ENCODE measurements at places on chromosomes 5 and 9.

- DNase-seq = no peak
These were observed 1.9 kb downstream of the CEL start for GRCh38 chr9:133063500-133064231.

GRCh38 chr5:148070621-148071020, 6.8 kb downstream of the SPINK5 start:
- DNase-seq = no peak

- no peak for DNase-seq
These were observed 37.5 kb downstream of the ZNF618 start for GRCh38 chr9:113913426-113914195.

GRCh38 chr5:6728011-6728794, 15.0 kb downstream of the TENT4A start:
- no peak for DNase-seq

DNA sequence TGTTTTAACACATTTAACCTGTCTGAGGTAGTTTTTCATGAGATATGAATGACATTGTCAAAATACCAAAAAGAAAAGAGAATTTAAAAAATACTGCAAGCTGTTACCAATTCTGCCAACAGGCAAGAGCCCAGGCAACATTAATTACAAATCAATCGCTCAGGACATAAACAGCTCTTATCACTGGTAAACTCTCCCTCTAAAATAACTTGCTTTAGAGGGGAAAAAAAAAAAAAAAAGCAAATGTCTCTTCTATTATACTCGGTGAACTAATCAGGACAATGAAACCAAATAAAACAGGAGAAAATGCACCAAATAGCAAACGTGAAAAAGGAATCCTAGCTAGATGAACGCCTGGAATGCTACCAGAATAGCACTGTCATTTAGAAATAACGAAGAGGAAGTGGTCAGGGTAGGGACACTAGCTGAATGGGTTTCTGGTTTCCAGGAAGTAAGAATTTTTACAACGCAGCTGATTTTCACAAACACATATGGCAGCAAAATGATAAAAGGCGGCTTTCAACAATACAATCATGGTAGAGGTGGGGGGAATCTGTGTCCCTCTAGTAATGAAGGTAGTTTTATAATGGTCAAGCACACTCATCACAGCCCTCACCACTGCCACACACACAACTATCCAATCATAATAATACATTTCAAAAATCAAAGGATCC, 94.9 kb downstream of the DENND1A start:
- no peak for DNase-seq

DNA sequence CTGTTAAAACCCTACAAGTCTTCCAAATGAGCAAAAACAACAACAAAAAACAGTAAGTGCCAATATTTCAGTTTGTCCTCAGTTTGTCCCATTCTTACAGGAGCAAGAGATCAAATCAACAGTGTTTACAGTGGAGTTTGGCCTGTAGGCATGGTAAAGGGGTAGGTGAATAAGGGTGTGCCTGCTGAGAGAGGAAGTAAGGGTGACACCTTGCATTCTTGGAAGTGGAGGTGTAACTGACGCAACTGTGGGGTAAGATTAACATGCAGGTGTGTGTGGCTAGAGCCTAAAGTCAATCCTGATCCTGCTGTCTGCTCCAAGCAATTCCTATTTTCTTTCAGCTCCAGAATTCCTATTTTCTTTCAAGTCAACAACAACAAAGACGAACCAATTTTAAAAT, 43.4 kb downstream of the PFDN1 start:
- DNase-seq = no peak

DNA sequence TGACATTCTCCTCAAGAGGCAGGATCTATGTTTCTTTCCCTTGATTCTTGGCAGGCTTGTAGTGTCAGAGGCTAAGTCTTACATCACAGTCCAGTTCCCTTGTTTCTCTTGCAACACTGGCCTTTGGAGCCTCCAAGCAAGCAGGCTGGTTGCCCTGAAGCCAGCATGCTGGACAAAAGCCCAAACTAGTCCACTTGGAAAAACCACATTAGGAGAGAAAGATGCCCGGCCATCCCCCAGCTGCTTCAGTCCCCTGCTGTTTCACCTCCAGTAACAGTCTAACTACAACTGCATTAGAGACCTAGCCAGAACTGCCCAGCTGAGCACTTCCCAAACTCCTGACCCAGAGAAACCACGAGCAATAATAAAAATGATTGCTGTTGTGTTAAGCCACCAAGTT, 87.6 kb downstream of the ADAMTS6 start:
- DNase-seq = no peak

- DNase-seq = no peak
These were observed 184.8 kb upstream of the CD180 start for GRCh38 chr5:67381236-67381880.

GRCh38 chr5:133612249-133612860, at the start of gene FSTL4:
Gene FSTL4 (minus strand): TSS chr5:133612541.
- DNase-seq = peak; percentile 46
